ENCODE measurements at places on chromosomes 7 and 10.

GRCh38 chr7:149725426-149725821, 48.0 kb downstream of the ZNF467 start:
- DNase-seq, result no peak

DNA sequence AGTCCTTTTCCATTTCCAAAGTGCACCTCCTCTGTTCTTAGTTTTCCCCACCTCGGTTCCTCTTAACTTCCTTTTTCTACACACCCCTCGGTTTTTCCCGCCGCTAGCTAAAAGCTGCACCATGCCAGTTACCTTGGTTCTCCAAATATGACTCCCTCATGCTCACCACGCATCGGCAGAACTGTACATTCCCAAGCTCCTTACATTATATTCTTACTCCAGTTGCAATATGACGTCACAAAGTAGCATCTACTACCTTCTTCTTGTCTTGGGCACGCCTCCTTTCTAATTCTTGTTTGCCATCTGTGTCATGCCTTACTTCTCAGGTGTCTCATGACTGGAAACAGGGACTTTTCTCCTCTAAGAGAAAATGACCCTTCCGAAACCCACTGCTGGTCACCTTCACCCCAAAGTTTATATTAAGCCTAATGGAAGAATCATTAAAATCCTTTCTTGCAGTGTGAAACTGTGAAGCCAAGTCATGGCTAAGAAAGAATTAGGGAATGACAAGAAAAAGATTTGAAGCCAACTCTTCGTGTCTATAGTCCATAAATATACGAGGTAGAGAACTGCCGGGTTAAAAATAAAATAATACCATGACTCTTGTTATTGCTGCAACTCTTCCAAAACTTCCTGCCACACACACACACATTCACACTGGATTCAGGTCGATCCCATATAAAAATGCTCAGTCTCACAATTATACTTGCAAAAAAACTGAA, 1.7 kb downstream of the ESYT2 start:
- no peak for DNase-seq

DNA sequence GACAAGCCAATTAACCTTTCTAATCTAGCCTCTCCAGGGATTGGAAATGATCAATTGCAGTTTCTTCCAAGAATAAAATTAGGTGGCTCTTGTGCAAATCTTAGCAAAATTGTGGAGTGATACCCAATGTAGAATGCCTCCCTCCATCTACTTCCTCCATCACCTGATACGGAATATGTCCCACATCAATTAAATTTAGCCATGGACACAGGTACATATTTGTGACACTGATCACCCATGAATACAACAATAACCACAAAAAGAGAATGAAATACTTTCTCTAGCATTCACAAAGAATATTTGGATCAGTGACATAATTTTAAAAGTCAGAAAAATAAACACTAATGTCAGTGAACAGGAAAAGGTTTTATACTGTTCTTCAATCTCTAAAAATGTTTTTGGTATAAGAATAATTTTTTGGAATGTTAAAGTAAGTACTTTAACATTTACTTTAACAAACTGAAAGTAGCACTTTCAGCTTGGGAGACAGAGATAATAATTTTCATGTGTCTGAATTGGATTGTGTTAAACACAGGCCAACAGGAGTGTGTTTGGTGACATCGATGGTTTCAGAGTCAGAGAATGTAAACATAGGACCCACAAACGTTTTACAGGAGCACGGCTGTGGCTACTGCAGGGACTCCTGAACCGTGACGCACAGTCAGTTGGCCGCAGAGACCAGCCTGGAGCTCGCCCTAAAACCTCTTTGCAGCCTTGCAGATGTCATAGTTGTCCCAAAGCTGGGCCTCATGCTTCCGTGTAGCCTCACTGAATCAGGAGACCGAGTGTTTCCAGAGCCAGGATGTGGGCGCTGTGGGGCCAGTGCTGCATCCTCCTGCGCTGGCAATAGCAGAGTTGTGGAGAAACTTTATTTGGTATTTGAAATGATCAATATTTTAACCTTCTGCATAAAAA, 7.2 kb downstream of the RBM20 start:
- DNase-seq, result no peak

- no peak for DNase-seq
Observed at GRCh38 chr10:88680958-88681357, 16.7 kb downstream of the LIPF start.

- DNase-seq, result no peak
Observed at GRCh38 chr7:25392588-25393338, 164.5 kb upstream of the NPVF start.

DNA sequence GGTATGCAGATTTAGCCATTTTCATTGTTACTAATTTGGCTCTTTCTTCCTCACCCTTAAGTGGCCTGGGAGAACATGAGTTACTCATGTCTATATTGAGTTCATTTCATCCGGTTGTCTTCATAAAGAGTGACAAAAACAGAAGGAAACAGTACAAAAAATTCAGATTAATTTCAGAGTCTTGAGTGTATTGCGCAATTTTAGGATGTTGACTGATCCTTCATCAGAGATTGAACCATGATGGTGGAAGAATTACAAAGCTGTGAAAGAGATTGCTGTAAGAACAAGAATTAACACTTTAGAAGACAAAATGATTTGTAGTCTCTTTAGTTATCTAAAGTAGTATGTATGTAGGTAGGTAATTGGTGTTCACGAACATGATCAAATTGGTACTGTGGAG, 194.0 kb upstream of the PPP1R3A start:
- no peak for DNase-seq

DNA sequence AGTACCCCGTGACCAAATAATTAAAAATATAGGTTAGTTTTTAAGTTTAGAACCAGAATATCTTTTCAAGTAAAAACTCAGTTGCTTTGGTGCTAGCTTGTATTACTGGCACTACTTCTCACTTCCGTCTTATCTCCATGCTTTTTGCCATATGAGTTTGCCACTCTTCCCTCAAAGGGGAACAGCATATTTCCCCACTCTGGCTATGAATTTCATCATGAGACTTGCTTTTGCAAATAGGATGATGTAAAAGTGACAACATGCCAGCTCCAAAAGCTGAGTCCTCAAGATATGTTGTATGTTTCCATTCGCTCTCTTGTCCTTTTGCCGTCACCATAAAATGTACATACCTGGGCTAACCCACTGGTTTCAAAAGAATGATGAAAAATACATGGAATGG, 178.1 kb upstream of the SEMA3A start:
- DNase-seq, result no peak

DNA sequence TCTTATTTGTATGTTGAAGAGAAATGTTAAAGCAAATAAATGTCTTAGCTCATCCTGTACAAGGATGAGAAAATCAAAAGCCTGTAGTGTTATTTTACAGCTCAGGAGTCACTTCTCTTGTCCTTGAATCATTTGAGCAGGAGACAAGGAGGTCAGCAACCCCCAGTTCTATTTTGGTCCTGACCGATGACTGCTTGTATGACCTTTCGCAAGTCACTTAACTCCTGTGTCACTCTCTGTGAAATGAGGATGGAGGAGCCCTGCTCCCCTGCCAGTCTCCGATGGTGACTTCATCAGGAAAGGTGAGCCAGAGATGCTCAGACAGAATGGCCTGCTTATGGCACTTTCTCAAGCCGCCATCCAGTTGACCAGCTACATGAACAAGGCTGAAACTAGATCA, 101.0 kb downstream of the CELF2 start:
- no peak for DNase-seq

- DNase-seq, result no peak
Observed at GRCh38 chr7:4256286-4256685, 425.8 kb upstream of the FOXK1 start.

DNA sequence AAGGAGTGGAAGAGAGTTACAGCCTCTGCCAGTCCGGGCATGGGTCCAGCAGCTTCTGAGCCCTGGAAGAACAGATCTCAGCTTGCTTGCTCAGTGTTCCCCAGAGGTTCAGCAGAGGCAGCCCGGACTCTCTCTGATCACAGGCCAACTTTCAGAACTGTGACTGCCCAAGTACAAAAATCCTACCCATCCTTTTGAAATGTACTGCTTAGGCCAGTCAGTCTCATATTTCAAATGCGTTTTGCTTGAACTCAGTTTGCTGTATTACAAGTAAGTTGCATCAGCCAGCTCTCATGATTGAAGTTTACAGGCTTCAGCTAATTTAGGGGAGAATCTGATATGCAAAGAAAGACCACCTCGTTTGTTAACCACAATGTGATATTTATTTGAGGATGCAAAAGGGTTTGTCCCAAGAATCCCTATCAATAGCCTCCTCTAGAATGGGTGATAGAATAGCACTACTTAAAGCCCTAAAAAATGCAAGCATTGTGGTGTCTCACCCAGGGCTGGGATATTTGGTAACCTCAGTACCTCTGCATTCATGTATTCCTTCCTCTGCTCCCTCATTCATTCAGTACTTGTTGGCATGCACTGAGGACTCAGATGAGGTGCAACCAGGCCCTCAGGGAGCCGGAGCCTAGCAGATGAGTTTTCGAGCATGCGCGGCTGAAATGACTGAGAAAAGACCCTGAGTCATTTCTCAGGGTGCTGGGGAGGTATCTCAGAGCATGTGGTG, 7.0 kb downstream of the AIMP2 start:
- DNase-seq, result no peak

- DNase-seq, result no peak
Observed at GRCh38 chr7:14894826-14895225, 7.7 kb downstream of the DGKB start.

Data from activated naive CD4-positive, alpha-beta T cell treated with anti-CD3 and anti-CD28 coated beads, Interleukin-2, amount 50 U/mL, for 16 hours (primary cell).